ENCODE measurements at places on chromosomes 16 and 17.

- no peak for DNase-seq
These were observed 22.6 kb upstream of the PMP22 start for GRCh38 chr17:15287538-15288267.

DNA sequence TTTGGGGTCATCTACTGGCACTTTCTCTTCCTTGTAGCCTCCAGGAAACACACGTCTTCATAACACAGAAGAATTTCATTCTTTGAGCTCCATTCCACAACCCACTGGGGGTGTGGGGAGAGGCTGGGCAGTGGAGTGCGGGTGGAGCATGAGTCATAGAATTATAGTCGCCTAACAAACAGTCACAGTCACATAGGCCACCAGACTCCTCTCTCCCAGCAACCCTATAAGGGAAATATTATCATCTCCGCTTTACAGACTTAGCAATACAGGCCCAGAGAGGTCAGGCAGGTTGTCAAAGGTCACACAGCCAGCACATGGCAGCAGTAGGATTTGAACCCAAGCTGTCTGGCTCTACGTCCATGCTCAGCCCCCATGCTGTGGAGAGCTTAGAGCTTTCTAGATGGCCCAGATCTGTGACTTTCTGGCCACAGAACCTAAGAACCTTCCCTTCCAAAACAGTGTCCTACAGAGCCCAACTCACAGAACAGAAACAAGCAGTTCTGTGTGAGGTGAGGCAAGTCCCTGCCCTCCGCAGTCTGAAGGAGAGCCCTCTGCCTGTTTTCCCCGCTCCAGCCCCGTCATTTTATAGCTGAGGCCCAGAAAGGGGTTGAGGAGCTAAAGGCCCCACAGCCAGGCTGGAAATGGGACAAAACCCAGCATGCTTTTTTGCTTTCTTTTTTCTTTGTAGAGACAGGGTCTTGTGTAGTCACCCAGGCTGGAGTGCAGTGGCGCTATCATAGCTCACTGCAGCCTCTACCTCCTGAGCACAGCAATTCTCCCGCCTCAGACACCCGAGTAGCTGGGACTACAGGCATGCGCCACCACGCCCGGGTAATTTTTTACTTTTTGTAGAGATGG, 10.7 kb upstream of the LITAF start:
- DNase-seq: no peak

GRCh38 chr17:19645734-19646201, 2.8 kb upstream of the ALDH3A2 start:
- DNase-seq: peak; percentile 7

GRCh38 chr17:72946696-72947095, 145.8 kb downstream of the SLC39A11 start:
- DNase-seq: no peak

DNA sequence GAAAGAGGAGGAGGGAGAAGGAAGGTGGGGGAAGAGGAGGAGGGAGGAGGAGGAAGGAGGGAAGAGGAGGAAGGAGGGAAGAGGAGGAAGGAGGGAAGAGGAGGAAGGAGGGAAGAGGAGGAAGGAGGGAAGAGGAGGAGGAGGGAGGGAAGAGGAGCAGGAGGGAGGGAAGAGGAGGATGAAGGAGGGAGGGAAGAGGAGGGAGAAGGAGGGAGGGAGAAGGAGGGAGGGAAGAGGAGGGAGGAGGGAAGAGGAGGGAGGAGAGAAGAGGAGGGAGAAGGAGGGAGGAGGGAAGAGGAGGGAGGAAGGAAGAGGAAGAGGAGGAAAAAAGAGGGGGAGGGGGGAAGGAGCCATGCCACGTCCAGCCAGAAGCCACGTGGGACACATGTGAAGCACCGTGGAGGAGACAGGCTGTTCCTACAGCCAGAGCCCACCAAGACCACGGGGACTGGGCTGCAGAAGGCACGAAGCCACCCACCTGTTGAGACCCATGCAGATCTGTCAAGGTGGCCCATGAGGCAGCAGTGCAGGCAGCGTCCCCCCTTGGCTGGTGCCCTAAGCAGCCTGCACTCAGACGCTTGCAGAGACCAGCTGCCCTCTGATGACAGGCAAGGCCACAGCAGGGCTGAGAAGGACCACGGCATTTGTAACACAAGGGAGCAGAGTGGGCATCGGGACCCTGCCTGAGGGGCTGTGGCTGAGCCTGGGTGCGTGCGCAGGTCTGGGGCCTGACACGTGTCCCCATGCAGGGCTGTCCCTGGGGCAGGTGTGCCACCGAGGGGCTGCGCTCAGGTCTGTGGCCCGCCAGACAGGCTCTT, 10.3 kb downstream of the NDUFAF8 start:
- DNase-seq: no peak

DNA sequence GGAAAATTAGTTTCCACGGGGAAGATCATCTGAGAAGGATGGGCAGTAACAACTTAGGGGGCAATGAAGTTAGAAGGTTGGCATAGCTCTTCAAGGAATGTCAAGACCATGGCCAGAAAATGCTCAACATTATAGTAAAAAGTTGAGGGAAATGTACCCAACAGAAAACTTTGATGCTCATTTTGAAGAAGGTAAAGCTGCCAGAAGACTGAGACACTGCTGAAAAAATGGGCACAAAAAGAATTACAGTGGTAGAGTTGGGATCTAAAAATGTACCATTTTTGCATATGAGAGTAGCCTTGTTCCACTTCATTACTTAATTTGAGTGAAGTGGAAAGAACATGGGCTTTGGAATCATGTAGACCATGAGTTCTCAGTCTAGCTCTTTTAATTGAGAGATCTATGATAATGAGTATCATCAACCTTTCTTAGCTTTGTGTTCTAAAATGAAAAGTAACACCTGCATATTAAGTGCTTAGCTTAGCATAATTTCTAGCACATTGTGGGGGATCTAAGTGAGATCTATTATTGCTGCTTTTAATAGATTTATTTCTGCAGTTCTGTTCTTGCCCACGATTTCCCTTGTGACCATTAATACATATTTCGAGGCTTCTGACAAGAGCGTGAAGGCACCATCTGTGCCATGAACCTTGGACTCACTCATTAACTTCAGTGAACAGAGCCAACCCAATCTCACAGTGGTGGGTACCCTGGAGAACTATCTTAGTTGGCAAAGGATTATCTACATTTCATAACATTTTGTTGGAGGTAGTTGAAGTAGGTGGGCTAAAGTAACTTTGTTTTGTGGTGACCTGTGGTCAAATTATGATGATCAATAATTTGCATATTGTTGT, 3.0 kb downstream of the NACA2 start:
- no peak for DNase-seq

- no peak for DNase-seq
These were observed 11.2 kb downstream of the SULT1A2 start for GRCh38 chr16:28585674-28586073.

DNA sequence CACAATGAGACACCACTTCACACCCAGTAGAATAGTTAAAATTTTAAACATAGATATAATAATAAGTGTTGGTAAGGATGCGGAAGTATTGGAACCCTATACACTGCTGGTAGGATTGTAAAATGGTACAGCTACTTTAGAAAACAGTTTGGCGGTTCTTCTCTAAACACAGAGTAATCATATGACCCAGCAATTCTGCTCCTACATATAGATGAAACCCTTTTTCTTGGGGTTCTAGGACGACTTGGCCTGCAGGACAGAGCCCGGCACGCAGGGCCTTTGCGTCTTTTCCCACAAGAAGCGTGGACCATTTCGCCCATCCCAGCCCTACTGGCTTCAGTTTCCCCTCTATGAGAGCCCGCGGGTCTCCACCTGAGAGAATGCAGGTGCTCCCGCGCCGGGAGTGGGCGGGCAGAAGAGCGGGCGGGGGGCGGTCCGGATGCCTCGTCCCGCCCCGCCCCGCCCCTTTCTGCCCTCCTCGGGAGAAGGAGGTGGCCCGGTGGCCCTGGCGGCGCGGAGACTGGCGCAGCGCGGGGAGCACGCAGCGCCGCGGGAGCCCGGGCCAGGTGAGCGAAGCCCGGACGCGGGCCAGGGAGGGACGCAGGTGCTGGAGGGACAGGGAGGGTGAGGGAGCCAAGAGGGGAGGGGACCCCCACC, at the start of gene SDR42E2:
TSS of gene SDR42E2 (plus strand) at position 508 of the 657 bp plus-strand sequence. CDS start 3,077 bp downstream, outside the sequence.
- DNase-seq: no peak
